Kidney capillary endothelial cell (primary cell): ENCODE measurements at places on chromosomes 12 and 14.
A peak's percentile ranks its signal among the peaks of the same experiment; 100 is the strongest.

GRCh38 chr14:23149745-23150144 is 30.7 kb upstream of the CEBPE start:
- no peak for DNase-seq

DNA sequence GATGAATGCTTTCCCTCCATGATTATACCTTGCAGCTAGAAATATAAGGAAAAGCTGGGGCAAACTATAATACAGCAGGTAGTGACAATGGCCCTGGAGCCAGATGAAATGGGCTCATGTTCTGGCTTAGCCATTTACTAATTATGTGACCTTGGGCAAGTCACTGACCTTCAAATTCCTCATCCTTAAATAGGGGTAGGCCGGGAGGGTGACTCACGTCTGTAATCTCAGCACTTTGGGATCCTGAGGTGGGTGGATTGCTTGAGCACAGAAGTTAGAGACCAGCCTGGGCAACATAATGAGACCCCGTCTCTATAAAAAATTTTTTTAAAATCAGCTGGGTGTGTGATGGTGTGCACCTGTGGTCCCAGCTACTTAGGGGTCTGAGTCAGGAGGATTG is 155.4 kb downstream of the C12orf75 start:
- DNase-seq = peak; percentile 51

GRCh38 chr12:43282106-43282505 is 269.9 kb downstream of the ADAMTS20 start:
- DNase-seq = peak; percentile 40

GRCh38 chr12:71858848-71859247 is 19.3 kb downstream of the TBC1D15 start:
- DNase-seq = no peak

GRCh38 chr12:45350861-45351260 is 135.0 kb downstream of the ANO6 start:
- no peak for DNase-seq

DNA sequence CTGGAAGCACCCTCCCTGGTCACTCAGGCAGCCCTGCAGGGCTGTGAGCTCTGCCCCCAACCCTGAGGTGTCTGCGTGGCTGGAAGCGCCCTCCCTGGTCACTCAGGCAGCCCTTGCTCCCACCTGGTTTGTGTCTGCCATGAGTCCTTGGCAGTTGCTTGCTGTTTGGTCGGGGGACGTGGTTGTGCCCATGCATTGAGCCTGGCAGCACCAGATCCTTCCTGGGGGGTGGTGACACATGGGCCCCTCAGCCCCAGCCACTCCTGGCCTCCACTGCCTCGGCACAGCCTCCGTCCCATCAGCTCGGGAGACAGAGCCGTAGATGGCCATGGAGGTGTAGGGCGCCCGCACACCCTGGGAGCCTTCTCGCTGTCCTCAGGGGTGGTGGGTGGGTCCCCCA is 19.6 kb downstream of the MTA1 start:
- DNase-seq = no peak

DNA sequence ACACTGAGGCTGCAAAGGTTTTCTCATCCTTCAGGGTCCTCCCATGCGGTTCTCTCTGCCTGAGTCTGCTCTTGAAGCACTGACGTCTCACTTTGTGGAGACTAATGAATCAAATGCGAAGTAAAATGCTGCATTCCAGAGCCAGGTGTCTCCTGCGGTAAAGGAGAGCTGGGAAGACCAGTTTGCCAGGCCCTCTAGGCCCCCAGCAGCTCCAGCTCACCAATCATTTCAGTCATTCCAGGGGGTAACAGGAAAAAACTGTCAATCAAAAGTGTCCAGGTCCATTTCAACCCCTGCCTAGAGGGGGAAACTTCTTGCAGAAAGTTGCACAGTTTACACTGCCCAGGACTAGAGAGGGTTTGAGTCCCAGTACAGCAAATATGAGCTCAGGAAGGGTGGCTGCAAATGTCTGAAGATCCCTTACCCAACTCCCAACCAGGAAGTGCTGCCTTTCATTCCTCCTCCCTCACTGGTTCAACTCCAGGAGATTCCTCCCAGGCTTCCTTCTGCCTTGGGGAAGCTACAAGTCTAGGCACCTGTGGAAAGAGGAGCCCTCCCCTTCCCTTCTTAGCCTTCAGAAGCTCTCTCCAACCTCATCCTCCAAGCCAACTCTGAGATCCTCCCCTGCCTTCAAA is 2.7 kb upstream of the NXPH4 start:
- no peak for DNase-seq

DNA sequence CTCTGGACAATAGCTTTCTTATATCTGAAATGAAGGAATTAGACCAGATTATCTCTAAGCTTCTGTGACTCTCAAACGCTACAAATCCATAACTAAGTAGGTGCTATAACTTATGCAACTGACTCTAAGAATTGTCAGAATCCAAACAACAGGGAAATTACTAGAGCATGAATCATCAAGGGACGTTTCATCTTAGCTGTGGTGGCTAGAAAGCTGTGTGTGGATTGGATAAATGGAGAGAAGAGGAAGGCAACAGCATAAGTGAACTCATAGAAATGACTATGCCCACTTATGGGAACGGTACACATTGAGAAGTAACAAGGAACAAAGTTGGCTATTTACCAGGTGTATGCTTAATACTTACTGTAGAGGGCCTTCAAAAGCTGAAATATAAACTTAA is 96.0 kb upstream of the NEDD1 start:
- peak; percentile 93 for DNase-seq

GRCh38 chr12:12327802-12328201 is 22.2 kb downstream of the MANSC1 start:
- peak; percentile 70 for DNase-seq
